ENCODE measurements at places on chromosomes 1 and 21.

DNA sequence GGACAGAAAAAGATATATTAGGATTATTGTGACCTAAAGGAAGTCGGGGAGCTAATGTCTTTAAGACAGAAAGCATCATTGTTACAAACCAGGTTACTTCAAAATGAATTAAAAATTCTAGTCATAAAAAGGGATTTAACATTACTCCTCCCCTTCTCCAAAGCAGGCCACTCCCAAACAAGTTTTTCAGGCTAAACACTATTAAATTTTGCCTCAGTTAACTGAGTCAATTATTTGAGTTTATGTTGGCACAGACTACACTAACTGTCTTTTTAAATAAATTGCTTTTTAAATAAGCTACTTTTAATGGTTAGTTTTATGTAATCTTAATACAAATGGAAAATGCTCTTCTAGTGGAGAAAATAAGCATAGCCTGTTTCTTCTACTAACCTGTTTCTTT is 395.0 kb upstream of the DUSP10 start:
- DNase-seq, result no peak

DNA sequence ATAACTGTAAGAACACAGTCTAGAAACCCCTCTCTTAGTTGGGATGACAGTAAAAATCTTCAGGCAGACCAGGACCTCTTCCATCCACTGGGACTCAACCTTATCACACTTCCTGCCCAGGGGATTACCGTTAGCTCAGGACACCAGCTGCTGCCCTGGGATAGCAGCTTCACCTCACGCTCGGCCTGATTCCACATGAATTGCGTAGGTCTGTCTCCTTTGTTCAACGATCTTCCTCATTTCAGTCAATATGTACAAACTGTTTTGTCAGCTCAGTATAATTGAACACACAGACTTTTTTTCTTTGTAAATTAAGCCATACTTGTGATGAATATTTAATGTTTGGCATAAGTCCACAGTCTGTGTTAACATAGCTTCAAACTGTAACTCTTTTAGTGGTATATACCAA is 290.4 kb downstream of the GRIK1 start:
- no peak for DNase-seq

DNA sequence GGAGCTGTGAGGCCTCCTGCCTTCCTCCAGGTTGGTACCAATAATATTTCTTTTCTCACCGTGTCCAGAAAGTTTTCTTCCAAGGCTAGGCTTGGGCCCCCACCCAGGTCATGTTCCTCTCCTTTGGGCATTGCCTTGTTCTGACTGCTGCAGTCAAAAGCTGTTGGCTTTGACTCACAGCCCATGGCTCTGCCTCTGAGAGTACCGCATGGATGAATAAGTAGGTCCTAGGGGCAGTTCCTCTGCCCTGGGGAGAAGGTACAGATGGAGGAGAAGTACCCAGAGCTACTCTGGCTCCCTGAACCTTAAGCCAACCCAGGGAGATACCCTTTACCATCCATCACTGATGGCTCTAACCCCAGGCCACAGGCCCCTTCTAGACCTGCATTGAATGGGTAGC is 115.0 kb downstream of the NAV1 start:
- no peak for DNase-seq

DNA sequence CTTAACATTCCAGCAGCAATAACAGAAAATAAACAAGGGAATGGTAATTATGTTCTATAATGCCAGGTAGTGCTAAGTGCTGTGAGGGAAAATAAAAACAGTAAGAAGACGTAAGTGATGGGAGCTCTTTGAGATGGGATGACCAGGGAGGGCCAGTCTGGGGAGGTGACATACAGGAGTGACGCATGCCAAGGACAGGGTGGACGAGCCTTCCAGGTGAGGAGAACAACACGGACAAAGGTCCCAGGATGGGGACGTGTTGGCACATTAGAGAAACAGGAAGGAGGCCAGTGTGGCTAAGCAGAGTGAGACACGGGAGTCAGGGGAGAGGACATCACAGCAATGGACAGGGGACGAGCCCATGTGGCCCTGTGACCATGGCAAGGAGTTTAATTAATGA is 11.7 kb upstream of the LRRC52 start:
- DNase-seq, result no peak

DNA sequence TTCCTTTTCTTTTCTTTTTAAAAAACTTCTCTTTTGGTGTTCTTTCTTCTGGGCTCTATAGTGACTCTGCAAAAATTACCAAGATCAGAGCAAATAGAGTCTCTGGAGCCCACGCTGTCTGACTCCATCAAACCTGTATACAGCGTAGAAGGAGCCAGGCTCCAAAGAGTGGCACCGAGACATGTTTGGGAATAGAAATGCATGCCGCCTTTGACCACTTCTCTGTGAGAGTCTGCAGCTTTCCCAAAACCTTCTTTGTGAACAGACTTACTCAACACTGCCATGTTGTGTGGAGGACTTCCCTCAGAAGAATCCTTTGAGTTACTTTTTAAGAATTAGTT is 55.3 kb downstream of the GORAB start:
- no peak for DNase-seq

- DNase-seq, result no peak
Observed at GRCh38 chr1:25061261-25061995, 131.4 kb upstream of the RUNX3 start.

DNA sequence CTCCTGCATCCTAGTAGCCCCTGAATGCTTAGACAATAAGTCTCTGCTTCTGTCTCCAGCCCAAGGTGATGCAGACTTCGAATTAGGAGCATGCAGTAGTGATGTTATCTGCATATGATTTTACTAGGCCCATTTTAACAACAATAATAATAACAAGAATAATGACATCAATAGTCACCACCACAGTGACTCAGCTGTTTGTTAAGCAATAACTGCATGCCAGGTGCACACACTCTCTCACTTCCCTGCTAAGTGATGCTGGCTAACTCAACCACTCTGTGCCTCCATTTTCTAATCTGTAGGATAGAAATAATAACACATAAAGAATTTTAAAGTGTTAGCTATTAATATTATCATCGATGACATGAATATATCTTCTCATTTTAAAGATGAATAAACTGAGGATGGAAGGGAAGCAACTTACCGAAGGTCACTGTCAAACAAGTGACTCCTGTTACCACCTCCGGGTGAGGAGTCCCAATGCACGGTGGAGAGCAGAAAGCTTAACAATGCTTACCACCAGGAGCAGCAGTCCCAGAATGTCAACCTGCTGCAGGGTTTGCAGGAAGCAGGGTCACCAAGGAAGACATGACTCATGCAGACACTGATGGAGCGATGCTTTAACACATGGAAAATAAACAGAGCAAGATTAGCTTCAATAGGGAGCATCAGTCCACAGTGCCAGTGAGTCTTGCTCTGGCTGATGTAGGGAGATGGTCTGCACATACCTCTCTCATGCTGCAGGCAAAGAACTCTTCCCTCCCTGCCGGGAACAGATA is 290.2 kb downstream of the SPATA17 start:
- no peak for DNase-seq

GRCh38 chr1:229579059-229579673 is 20.7 kb upstream of the ABCB10 start:
- DNase-seq, result no peak

DNA sequence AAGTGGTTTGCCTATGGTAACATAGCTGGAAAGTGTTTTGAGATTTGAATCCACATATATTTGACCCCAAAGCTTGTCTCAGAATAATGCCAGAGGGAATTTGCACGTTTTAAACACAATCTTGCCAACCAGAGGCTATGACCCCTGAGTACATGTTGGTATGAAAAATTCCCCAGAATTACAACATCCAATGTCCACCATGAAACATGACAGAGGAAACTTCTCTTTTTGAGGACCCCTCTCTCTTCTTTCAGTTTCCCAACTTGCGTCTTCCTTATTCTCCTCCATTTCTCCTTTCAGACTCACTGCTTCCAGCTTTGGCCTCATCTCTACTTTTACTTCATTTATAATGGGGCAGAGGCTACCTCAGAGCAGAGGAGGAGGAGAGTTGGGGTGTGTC is 5.5 kb upstream of the KCNJ9 start:
- no peak for DNase-seq

DNA sequence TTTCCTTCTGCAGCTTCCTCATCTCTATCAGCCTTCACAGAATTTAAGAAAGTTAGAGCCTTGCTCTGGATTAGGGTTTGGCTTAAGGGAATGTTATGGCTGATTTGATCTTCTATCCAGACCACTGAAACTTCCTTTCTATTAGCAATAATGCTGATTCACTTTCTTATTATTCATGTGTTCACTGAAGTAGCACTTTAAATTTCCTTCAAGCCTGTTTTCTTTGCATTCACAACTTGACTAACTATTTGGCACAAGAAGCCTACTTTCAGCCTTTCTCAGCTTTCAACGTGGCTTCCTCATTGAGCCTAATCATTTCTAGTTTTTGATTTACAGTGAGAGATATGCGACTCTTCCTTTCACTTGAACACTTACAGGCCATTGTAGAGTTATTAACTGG is 528.5 kb downstream of the PLPP3 start:
- DNase-seq, result no peak

GRCh38 chr1:64508629-64509028 is 38.7 kb downstream of the CACHD1 start:
- DNase-seq, result no peak

DNA sequence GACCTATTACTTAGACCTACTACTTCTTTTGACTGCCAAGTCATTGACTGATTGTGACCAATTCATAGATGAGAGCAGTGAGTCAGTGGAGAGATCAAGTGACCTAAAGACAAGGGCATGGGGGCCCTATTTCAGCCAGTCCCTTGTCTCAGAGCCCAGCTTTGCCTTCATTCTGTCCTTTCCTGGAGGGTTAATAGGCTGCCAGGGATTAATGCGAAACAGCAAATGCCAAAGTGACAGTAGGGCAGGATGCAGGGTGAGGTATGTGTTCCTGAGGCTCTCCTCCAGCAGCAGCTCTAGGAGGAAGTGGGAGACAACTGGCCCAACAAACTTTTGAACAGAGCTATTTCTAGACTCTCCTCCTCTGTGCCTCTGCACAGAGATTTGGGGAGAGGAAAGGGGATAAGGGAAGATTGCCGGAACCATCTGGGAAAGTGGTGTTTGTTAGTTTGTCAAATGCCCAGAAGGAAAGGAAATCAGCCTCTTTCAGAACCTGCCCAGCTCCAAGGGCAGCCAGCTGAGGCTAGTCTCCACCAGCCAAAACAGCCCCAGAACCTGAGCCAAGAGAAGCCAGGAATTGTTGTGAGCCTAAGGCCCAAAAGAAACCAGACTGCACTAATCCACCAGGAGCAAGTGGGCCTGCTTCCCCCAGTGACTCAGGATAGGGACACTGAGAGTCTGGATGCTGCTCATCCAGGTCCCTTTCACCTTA is 4.9 kb upstream of the S100A3 start:
- no peak for DNase-seq

GRCh38 chr1:18599086-18599485 is 31.6 kb upstream of the PAX7 start:
- DNase-seq, result no peak

- DNase-seq, result no peak
Observed at GRCh38 chr1:204417074-204417997, 5.7 kb upstream of the PPP1R15B start.

- DNase-seq, result no peak
Observed at GRCh38 chr1:212021563-212021962, 13.8 kb downstream of the INTS7 start.

DNA sequence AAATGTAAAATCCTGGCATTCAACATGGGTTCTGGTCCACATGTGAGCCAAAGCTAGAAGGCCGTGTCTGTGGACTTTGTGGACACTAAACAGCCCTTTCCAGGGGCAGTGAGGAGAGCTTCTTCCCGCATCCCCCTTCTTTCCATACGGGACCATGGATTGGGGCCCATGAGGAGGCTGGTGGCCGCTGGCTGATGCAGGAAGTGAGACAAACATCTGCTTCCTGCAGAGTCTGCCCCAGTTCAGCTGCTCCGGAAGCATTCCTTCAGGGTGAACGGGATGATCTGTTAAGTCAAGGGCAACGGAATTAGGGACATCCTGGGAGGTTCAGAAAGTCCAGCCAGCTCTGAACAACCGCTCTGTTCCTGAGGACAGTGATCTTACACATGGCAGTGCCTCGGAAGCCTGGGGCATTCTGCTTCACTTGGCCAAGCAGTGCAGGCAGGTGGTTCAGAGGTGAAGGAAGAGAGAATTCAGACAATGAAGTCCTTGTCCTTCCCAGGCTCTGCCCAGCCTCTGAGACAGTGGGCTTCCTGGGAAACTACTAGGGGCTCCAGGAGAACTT is 1.5 kb downstream of the CA6 start:
- no peak for DNase-seq

GRCh38 chr1:56824938-56825337 is 5.7 kb upstream of the FYB2 start:
- DNase-seq, result no peak

DNA sequence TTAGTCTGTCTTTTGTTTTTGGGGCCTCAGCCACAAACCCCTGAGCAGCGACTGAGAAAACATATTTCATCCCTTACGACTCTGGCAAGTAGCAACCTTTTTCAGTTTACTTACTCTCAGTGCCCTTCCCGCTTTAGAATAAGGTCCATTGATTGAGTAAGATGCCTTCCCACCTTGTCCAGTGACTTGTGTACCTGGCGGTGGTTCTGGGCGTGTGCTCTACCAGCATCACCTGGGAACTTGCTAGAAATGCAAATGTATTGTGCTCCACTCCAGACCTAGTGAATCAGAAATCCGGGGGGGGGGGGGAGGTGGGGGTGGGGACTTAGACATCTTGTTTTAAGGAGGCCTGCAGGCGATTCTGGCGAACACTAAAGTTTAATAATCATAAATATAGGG is 72.1 kb downstream of the S1PR1 start:
- no peak for DNase-seq

- DNase-seq, result no peak
Observed at GRCh38 chr21:14687268-14687625, 141.1 kb upstream of the SAMSN1 start.

DNA sequence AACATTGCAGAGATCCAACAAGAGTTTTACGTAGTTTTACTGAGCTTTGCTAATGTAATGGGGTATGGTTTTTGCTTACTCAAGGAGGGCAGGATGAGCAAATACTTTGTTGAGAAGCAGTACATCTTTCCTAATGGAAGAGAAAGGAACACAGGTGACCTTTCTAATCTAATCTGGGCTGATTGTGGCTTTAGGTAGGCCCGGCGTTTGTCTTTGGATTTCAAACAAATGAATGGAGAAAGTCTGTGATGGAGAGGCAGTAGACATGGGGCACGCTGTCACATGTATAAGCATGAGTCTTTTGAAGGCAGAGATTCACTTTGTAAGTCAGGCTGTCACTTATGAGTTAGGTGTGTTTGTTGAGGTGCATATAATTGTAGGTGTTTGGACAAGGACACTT is 1.7 kb downstream of the PLEKHM2 start:
- no peak for DNase-seq

GRCh38 chr1:96764469-96764868 is 42.9 kb downstream of the PTBP2 start:
- DNase-seq, result no peak
